ENCODE measurements at places on chromosomes 2 and 18.

GRCh38 chr2:138564586-138565229 lies 63.1 kb downstream of the SPOPL start:
- no peak for DNase-seq

DNA sequence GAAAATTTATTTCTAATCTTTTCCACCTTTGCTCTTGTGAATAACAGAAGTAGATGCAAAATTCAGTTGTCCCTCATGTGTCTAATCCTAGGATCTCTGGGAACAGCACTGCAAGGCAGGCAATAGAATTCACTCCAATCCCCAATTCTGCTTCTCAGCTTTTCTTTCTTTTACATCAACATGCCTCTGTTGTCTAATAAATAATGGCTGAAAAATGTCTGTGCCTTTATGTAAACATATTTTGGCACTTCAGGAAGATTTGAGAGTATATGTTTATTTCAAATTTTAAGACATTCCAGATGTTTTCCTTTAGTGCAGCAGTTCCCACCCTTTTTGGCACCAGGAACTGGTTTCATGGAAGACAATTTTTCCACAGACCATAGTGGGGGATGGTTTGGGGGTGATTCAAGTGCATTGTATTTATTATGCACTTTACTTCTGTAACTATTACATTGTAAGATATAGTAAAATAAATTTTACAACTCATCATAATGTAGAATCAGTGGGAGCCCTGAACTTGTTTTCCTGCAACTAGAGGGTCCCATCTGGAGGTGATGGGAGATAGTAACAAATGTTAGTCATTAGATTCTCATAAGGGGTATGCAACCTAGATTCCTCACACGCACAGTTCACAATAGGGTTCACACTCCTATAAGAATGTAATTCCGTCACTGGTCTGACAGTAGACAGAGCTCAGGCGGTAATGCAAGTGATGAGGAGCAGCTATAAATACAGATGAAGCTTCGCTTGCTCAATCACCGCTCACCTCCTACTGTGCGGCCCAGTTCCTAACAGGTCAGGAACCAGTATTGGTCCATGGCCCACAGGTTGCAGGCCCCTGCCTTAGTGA lies 590.3 kb upstream of the CNTNAP5 start:
- DNase-seq = no peak

DNA sequence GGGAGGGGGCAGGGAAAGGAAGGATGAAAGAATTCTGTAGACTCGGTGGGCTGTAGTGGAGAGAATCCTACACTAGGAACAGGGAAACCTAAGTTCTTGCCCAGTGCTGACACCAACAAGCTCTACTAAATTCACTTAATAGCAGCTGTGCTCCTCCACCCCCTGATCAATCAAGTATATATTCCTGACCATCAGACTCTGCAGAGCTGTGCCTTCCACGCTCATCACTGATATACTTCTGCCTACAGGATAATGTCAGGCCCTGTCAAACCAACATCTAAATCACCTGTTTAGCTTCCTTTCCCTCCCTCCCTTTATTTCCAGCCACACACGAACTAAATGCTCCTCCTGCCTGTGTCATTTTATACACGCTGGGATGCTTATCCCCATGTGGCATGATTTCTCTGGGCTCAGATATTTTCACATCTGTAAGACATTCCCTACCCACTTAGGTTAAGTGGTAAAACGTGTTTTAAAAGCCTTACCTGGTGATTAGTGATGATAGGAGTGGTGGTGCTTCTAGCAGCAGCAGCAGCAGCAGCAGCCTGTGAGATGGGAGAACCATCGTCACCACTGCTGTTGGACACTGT lies 301.9 kb downstream of the LRRTM1 start:
- DNase-seq = no peak

DNA sequence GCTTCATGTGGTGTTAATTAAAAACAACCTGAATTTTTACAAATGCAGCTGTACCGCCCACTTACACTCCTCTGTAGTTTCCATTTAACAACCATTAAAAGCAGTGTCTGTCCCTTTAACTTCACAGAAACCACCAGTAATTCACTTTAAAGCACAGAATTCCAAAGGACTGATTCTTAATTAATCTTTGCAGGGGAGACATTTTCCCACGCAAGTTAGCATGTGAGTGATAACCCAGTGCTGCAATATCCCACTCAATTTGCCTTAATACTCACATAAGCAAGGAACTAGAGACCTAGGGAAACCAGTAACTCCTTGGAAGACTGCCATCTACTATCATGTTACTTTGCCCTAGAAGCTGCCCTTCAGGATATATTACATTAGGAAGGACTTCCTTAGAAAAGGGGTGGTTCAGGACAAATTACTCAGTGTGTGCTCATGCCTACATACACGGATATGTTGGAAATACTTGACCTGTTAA lies 102.3 kb downstream of the OSR1 start:
- DNase-seq = no peak

GRCh38 chr2:240577281-240578109 lies 9.0 kb upstream of the CAPN10 start:
- no peak for DNase-seq

GRCh38 chr2:151638191-151638933 lies 95.9 kb downstream of the NEB start:
- DNase-seq = peak; percentile 10

DNA sequence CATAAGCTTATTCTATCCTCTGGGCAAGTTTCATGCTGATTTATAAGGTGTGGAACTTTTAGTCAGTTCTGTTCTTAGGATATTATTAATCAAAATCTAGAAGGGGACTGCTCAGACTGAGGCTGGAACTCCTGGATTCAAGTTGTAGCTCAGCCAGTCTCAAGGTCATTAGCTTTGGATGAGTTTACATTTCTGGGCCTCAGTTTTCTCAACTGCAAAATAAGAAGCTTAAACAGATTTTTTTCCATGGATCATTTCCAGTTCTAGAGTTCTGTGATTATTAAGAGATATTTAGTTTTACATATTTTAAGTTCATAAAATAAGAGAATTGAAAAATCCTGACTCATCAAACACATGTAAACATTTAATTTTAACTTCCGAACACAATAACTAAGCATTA lies 442.5 kb upstream of the PKDCC start:
- no peak for DNase-seq

Measured in T-helper 2 cell treated with Interferon-gamma antibody and Interleukin-4, amounts not matched to agents 5 μg/mL and 100 μg/mL, for 36 hours (primary cell).